ENCODE measurements at places on chromosomes 5 and 9. TPM values are rescaled to one million over a fixed set of nuclear protein-coding genes. Genes with fewer than 3 reads are reported as not detected.

PTPN3 gene
- polyA plus RNA-seq, result 51.9 TPM

- no peak for DNase-seq
Measured at GRCh38 chr9:95181226-95181818, 136.2 kb downstream of the FANCC start.

DNA sequence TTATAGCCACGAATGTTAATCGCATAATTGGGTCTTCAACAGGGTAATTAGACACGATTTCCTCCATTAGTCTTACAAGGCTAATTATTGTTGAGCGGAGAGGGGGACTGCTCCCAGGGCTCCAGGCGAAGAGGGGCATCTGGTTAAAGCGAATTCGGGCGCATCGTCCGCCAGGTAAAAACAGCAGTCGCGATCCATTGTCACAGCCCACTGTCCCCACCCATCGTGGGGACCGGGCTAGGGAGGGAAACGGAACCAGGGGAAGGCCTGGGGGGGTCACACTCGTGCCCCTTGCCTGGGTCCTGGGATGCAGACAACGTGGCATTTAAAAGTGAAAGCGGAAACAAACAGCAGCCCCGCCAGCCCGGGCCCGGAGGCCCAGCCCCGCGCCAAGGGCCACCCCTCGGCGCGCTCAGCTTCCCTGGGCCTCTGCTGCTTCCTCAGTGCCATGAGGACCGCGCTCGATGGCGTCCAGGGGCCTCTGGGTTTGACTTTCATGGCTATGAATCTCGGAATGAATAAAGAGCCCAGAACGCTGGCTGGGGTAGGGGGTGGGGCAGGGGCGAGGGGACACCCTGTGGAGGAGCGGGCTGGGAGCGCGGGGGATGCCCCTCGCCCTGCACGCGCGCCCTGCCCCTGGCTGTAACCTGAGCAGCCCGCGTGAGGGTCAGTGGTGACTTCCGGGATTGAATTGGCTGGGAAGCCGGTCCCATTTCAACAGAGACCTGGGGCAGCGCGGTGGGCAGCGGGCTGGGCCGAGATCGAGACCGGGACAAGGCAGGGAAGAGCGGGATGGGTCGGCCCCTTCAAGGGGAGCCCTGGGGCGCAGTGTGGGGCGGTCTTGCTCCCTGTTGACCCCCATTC is 99.9 kb downstream of the GTF3C4 start:
- DNase-seq, result no peak

DNA sequence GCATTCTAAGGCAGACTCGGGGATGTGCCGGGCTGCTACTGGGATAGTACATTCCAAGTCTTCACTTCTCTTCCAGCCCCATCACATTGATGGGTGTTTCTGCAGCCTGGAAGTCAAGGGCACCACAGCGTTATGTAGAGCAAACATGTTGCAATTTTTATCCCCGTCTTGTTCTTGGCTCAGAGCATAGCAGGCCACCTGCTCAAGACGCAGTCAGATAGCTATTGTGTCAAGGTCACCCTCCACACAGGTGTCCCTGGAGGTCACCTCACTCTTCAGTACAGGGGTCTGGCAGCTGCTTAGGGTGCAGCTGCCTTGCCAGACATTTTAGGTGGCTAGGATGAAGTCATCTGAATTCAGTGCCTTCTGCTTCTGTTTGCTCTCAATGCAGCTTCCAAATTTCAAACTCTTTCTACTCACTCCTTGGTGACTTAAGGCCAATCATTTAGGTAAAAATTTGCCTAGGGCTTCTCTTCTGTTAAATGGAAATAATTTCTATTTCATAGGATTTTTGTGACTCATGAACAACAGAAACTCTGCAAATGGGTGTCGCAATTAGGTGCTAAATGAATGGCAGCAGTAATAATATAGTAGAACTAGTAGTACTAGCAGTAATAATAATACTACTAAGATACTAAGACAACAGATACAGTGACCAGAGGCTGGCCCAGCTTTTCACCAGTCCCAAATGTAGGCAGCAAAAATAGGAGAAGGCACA is 24.3 kb downstream of the KCNV2 start:
- no peak for DNase-seq

- DNase-seq, result no peak
Measured at GRCh38 chr9:19102181-19102630, 498 bp downstream of the HAUS6 start.

GRCh38 chr9:137236238-137236935 is 4.7 kb upstream of the TUBB4B start:
- DNase-seq, result peak; percentile 71

- no peak for DNase-seq
Measured at GRCh38 chr9:5002811-5003210, 17.7 kb downstream of the JAK2 start.

- no peak for DNase-seq
Measured at GRCh38 chr9:7097785-7098752, 340.3 kb downstream of the KDM4C start.

Measured in right renal cortex interstitium (tissue), 3 donors.